Ovary (tissue), 10 donors: ENCODE measurements at places on chromosomes 11 and 22.

GRCh38 chr11:26045082-26045481 is 286.8 kb upstream of the ANO3 start:
- no peak overlapping the region for H3K4me3 ChIP-seq
- no peaks in the 10 kb centered on the region for H3K27me3 ChIP-seq
- DNase-seq: no peak
- no peak overlapping the region for H3K27ac ChIP-seq
- H3K4me1 ChIP-seq: no peaks in the 10 kb centered on the region

DNA sequence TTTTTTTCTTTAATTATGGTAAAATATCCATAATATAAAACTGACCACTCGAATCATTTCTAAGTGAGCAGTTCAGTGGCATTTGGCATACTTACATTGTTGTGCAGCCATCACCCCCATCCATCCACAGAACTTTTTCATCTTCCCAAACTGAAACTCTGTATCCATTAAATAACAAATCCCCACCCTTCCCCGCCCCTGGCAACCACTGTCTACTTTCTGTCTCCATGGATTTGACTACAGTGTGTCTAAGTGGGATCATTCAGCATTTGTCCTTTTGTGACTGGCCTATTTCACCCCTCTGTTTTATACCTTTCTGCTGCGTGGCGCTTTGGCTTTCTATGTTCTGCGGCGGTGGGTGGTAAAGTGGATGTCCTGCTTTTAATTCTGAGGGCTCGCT is 49.1 kb downstream of the RTN4R start:
- H3K27ac ChIP-seq: no peak overlapping the region
- no peaks in the 10 kb centered on the region for H3K27me3 ChIP-seq
- no peak overlapping the region for H3K4me3 ChIP-seq
- no peaks in the 10 kb centered on the region for H3K4me1 ChIP-seq
- no peaks in the 10 kb centered on the region for H3K36me3 ChIP-seq

DNA sequence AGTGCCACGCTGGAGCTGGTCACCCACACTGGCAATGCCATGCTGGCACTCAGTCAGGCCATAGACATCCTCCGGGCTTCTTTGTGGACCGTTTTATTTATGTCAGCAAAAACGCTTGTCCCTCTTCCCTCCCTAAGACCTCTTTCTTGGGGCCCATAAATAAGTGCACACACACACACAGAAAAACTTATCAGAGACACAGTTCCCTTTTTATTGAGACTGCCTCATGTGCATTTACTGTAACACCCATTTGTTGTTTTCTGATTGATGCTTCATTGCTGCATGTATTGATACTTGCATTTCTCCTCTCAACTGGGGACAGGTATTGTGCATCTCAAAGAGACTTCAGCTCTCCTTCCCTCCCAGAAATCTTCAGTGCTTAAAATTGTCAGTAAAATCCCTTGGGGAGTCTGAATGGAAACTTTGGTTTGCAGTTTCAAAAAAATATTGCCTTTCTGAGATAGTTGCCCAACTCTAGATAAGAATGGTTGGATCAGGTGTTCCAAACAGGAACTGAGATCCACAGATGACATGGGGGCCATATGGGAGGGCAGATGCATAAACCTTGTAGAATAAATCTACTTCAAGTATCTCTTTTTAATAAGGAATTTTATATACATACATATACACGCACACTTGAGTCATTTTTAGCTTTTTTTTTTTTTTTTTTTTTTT is 50.9 kb downstream of the PPP2R1B start:
- H3K27me3 ChIP-seq: no peaks in the 10 kb centered on the region
- H3K4me1 ChIP-seq: peaks cover 6% of the 10 kb centered on the region
- DNase-seq: no peak

- H3K4me1 ChIP-seq: no peaks in the 10 kb centered on the region
- no peak for DNase-seq
- H3K27me3 ChIP-seq: no peaks in the 10 kb centered on the region
- no peak overlapping the region for H3K27ac ChIP-seq
- H3K36me3 ChIP-seq: no peaks in the 10 kb centered on the region
- no peak overlapping the region for H3K4me3 ChIP-seq
Observed at GRCh38 chr11:3201677-3202181, 16.9 kb downstream of the MRGPRG start.

DNA sequence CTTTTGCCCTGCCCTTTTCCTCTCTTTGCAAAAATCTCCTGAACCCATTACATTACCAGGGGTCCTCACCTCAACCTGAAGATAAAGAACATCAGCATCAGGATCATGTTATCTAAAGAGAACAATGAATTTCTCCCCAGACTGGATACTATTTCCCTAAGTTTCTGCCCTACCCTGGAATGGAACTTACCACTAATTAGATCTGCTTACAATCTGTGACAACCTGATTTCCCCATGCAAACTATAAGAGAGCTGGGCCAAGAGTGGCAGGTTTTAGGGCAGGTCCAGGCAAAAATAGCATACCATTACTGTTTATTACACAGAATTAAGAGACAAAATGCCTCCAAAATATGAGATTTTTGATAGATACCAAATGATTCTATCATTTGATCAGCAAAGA is 58.0 kb upstream of the GDPD4 start:
- H3K27ac ChIP-seq: no peak overlapping the region
- no peak for DNase-seq
- H3K4me3 ChIP-seq: no peak overlapping the region
- H3K36me3 ChIP-seq: no peaks in the 10 kb centered on the region
- H3K4me1 ChIP-seq: no peaks in the 10 kb centered on the region
- no peaks in the 10 kb centered on the region for H3K27me3 ChIP-seq

- H3K27me3 ChIP-seq: no peaks in the 10 kb centered on the region
- no peak for DNase-seq
- peaks cover 2% of the 10 kb centered on the region for H3K4me1 ChIP-seq
Observed at GRCh38 chr11:9525116-9525515, 48.4 kb upstream of the WEE1 start.

DNA sequence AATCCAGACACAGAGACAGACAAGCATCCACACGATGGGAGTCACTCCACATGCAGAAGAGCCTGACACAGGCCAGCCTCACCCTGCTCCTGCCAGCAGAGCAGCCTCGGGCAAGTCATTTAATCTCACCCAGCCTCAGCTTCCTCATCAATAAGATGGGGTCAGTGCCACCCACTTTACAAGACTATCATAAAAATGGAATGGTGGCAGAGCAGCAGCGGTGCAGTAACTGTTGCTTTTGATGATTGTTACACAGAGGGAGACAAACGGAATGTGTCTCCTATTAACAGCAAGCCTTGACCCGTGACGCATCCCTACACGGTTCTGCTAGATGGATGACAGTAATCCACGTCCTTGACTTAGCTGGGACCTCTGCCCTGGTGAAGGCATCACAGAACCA is 26.0 kb upstream of the ARFGAP3 start:
- H3K36me3 ChIP-seq: no peaks in the 10 kb centered on the region
- no peaks in the 10 kb centered on the region for H3K27me3 ChIP-seq
- no peak for DNase-seq
- no peak overlapping the region for H3K4me3 ChIP-seq

DNA sequence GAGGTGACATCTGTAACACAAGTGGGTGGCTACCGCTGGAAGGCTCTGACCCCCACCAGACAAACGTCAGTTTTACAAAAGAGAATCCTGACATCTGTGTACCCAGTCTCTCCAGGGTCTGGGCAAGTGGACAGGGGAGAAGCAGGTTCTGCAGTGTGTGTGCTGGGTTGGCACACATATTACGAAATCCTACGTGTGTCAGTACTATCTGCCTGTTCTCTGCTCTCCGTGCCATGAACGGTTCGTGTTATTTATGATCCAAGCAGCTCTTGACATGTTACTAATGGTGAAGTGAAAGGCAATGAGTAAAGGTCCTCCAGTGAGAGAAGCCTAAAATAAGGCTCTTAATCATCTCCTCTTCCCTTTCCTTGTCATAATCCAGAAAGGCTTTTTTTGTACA is 201.5 kb upstream of the MTMR2 start:
- no peak for DNase-seq
- no peak overlapping the region for H3K4me3 ChIP-seq
- no peaks in the 10 kb centered on the region for H3K36me3 ChIP-seq
- H3K27me3 ChIP-seq: no peaks in the 10 kb centered on the region

DNA sequence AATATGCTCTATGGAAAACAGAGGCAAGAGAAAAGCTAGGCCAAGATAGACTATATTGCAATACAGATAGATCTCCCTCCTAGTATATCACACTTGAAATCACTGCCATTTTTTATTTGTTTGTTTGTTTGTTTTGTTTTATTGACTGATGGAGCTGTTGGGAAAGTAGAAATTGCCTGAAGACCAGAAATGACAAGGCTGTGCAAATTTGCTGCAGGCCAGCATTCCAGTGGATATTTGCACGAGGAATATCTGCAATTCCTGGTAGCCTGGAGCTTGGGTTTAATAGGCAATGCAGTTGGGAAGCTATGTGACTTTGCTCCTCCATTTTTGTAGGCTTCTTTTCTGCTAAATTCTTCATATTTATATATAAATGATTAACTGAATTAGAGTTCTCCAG is 991.7 kb downstream of the LRRC4C start:
- no peak overlapping the region for H3K27ac ChIP-seq
- H3K4me1 ChIP-seq: no peaks in the 10 kb centered on the region
- no peak overlapping the region for H3K4me3 ChIP-seq
- no peak for DNase-seq
- H3K36me3 ChIP-seq: no peaks in the 10 kb centered on the region

- no peak overlapping the region for H3K27ac ChIP-seq
- DNase-seq: no peak
- H3K4me3 ChIP-seq: no peak overlapping the region
- no peaks in the 10 kb centered on the region for H3K36me3 ChIP-seq
Observed at GRCh38 chr11:116865696-116866095, 28.3 kb upstream of the APOA1 start.
